ENCODE measurements at places on chromosomes 2 and 18.
A peak's percentile ranks its signal among the peaks of the same experiment; 100 is the strongest.

GRCh38 chr18:68568364-68569155 lies 146.3 kb downstream of the TMX3 start:
- no peak for DNase-seq

- DNase-seq, result no peak
Measured at GRCh38 chr2:201759567-201759966, 21.2 kb downstream of the ALS2 start.

DNA sequence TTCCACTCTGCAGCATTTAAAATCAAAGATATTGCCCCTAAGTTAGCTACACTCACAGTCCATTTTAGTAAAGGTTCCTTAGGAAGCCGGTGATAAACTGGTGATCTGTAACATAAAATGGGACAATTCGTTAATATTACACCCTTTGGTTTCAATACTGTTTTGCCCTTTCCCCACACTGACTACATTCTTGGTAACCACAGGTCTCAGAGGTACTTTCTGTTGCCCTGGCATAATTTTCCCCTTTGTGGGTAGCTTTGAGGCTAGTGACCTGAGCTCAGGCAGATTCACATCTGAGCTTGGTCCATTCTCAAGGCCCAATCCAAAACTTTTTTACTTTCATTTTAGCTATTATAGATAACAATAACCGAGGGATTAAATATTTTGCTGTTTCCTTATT lies 32.9 kb upstream of the CSRNP3 start:
- no peak for DNase-seq

DNA sequence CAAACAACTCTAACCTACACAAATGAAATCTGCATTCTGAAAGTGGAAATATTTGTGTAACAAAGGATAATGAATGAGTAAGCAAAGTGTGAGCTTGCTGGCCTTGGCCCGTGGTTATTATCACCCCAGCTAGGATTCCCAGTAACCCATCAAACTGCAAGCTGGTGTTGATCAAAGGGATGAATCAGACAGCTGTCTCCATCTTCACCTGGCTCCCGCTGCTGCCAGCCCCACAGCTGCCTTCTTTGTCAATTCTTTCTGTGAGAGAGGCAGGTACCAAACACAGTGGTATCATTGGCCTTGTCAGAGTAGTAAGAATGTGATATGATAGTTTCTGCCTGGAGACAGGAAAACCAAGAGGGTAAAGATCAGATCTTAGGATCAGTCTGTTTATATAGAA lies 25.2 kb upstream of the RGPD4 start:
- DNase-seq, result no peak

DNA sequence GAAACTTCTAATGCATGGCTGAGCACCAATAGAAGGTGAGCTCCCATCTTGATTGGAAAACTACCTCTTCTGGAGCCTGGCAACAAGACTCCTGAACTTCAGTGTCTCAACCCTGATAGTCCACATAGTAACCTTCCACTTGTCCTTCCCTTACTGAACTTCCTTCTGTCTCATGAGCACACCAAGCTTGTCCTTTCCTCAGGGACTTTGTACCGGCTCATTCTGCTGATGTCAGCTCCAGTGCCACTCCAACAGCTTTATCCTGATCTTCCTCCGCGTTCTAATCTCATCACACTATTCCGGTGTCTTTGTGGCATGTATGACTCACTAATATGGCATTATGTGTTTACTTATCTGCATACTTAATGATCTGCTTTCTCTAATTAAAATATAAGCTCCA lies 862.0 kb upstream of the ID2 start:
- DNase-seq, result peak; percentile 55

GRCh38 chr2:150619607-150620330 lies 132.3 kb upstream of the RND3 start:
- no peak for DNase-seq

- DNase-seq, result no peak
Measured at GRCh38 chr2:219516888-219517287, 2.6 kb downstream of the ASIC4 start.

DNA sequence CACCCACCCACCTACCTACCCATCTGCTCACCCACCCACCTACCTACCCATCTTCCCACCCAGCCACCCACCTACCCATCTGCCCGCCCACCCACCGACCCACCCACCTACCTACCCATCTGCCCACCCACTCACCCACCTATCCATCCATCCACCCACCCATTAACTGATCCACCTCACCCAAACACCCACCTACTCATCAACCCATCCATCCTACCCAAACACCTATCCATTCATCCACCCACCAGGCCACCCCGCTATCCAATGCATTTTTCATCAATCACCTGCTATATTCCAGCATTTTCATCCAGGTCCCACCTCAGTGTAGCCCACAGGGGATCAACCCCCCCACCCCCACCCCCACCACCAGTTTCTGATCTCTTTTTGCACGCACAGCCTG lies 121.8 kb downstream of the GLI2 start:
- no peak for DNase-seq

DNA sequence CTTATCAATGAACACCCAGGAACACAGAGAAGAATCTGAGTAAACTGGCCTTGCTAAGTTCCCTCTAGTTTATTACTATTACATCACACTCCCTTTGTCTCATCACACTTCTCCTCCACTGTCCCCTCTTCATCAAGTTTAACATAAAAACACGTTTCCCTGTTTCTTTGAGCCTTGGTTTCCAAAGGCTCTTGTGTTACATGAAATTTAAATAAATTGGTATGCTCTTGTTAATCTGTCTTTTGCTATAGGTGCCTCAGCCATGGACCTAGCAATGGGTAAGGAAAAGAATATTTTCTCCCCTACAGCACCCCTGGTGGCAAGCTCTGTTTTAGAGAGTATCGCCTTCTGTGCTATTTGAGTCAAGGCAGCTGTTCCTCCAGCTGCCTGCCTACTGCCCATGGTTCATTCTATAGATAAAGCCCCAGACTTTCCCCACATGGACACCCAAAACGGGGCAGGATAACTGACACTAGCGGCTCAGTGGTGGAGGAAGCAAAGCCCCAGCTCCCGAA lies 31.8 kb downstream of the TGIF1 start:
- DNase-seq, result no peak

GRCh38 chr2:163984986-163985385 lies 249.2 kb upstream of the FIGN start:
- DNase-seq, result no peak

DNA sequence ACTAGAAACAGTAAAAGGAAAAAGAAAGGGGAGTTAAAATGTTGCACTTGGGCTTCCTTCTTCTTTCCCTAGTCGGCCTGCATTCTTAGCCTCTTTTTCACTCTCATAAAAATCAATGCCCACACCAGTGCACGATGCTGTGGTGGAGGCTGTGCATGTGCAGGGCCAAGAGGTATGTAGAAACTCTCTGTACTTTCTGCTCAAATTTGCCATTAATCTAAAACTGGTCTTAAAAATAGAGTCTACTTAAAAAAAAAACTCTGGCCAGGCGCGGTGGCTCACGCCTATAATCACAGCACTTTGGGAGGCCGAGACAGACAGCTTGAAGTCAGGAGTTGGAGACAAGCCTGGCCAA lies 11.1 kb downstream of the TRAPPC8 start:
- no peak for DNase-seq

DNA sequence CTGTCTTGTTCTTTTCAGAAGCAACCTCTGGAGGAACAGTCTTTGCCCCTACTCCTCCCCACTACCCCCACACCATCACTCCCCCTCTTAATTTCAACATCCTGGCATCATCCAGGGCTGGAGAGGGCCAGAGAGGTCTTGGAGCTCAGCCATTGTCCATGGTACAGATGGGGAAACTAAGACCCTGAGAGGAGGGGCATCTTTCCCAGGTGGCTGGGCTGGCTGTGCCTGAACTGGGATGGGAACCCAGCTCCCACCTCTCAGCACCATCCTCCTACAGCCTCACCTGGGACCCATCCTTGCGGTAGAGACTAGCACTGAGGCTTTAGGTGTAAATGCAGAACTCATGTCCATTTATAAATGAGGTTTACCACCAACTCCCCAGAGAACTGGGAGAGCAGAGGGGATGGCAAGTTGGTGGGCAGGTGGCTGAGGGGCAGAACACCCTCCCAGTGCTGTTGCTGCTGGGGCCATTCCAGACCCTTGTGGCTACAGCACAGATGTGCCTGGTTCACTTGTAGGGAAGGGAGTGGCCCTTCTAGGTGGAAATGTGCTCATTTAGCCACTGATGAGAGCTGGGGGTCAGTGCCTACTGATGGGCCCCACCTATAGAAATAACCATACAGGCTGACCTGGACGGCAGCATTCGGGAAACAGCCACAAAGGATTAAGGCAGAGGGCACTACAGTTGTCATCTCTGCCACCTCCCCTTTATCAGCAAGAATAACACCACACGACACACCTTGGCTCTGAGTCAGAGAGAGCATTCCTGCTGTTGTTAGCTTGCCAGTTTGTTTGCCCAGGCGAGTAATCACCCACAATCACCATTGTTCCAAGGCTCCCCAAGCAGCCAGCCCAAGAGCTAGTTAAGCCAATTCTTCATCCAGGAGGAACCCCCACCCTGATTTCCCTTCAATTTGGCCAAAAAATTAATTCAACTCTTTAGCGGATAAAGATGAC lies 2.1 kb downstream of the MLPH start:
- DNase-seq, result peak; percentile 82

DNA sequence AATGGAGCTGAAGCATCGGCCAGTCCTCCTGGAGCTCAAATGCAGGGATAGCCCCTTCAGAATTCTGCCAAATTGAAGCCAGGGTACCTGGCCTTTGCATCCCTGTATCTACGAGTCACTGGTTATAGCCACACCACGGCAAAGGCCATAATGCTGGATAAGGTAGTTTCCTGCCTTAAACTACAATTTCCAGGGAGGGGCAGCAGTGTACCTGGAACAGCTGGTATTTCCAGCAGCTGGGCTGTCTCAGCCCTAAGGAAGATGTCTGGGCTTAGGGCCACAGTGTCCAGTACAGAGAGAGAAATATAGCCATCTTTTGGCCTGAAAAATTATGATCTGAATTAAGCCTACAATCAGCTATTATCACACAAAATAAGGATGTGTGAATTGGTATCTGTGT lies 180.3 kb downstream of the GCA start:
- no peak for DNase-seq

DNA sequence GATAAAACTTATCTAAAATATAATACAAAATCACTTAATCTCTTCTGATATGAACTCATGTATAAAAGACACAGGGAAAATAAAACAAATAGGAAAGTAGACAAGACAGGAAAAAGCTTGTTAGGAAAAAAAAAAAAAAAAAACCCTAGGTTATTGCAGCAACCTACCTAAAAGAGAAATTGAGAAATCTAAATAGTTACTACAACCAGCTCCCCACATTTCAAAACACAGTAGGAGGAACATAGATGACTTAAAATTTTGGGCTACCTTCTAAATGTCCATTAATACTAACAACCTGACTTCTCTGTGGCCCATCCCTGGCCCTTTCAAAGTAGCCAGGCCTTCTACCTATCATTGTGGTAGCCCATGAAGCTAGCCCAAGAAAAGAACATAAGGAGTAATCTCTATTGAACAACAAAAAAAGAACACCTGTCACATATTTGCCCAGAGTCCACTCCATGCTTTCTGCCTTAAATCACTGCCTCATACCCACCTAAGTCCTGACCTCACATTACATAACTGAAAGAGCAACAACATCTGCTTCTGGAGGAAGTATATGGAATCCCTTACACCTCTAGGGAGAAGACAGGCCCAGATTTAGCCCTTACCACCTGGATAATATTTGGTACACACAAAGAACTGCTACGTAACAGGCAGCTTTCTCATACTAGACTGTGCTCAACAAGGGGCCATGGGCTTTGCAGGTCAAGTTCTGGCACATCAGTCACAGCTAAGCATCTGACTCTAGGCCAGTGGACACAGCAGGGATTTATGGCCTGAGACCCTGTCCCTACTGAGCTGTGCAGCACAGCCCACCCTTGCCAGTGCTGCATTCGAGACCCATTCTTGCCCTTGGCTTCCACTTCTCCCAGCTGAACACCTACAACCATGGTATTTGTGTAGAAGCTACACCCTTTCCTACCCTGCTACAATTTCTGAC lies 8.5 kb downstream of the SUCLG1 start:
- DNase-seq, result no peak

Measured in mucosa of gallbladder (tissue), 1 donor.